ENCODE measurements at places on chromosomes 11 and 22. TPM values are rescaled to one million over a fixed set of nuclear protein-coding genes. Genes with fewer than 3 reads are reported as not detected.

The RAB1B gene
- total RNA-seq, result 49.9 TPM

The MIOX gene
- total RNA-seq, result not detected

The GRIK4 gene
- total RNA-seq, result not detected

The ALKBH3 gene
- total RNA-seq, result 18.3 TPM

The SHISAL1 gene
- total RNA-seq, result 2.0 TPM

Data from regular cardiac myocyte (primary cell).